ENCODE measurements at places on chromosomes 1 and 21. TPM values are rescaled to one million over a fixed set of nuclear protein-coding genes. Genes with fewer than 3 reads are reported as not detected.

DNA sequence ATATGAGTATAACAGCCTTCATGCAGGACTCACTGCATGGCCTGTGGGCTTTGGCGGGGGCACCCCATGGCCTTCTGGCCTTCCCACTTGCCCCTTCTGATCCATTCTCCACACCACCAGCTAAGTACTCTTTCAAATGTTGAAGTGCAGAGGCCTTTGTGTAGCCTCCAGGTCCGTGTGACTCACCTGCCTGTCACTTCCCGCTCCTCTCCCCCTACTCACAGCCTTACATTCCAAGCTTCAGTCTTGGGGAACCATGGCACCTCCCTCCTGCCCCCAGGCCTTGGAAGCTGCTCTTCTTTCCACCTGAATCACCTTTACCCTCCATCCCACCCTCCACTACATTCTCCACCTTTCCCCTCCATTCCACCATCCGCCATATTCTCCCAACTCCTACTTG lies 69.6 kb downstream of the PGM1 start:
- no peaks in the 10 kb centered on the region for H3K27me3 ChIP-seq
- H3K36me3 ChIP-seq: no peaks in the 10 kb centered on the region
- H3K4me3 ChIP-seq: no peak overlapping the region
- no peak overlapping the region for H3K27ac ChIP-seq

The LY9 gene
- 16.4 TPM for total RNA-seq

- H3K36me3 ChIP-seq: no peaks in the 10 kb centered on the region
- no peaks in the 10 kb centered on the region for H3K4me1 ChIP-seq
- H3K27me3 ChIP-seq: no peaks in the 10 kb centered on the region
- no peak for DNase-seq
- H3K4me3 ChIP-seq: no peak overlapping the region
Measured at GRCh38 chr1:201666102-201666501, 127.2 kb downstream of the NAV1 start.

GRCh38 chr1:200354243-200354642 lies 55.6 kb downstream of the ZNF281 start:
- no peak overlapping the region for H3K27ac ChIP-seq
- H3K27me3 ChIP-seq: no peaks in the 10 kb centered on the region
- no peak overlapping the region for H3K4me3 ChIP-seq
- H3K36me3 ChIP-seq: no peaks in the 10 kb centered on the region

The CA6 gene
- 1.2 TPM for total RNA-seq

DNA sequence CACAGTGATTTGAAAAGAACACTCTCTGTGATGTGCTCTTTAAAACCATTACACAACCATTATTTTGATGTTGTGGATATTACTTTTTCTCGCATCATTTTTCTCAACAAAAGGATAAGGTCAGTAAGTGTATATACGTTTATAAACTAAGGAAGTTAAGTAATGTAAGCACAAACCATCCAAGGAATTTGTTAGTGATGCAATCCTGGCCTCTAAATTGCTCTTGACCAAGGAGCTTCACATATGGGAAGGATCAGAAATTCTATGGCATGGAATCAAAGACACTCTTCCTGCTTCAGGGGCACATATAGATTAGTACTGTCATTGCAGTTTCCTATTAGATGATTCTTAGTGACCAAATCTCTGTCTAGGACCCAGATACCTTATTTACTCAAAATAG lies 3.6 kb upstream of the PPP2R5A start:
- peaks cover 12% of the 10 kb centered on the region for H3K4me1 ChIP-seq
- H3K4me3 ChIP-seq: no peak overlapping the region
- no peak for DNase-seq
- no peaks in the 10 kb centered on the region for H3K36me3 ChIP-seq
- H3K27ac ChIP-seq: no peak overlapping the region
- no peaks in the 10 kb centered on the region for H3K27me3 ChIP-seq

The IL22RA1 gene
- total RNA-seq: not detected

The UQCRHL gene
- total RNA-seq: 2.0 TPM

- peak overlapping the region; percentile 91 for H3K4me3 ChIP-seq
- peak overlapping the region; percentile 89 for H3K27ac ChIP-seq
- H3K4me1 ChIP-seq: peaks cover 33% of the 10 kb centered on the region
- DNase-seq: no peak
- H3K27me3 ChIP-seq: no peaks in the 10 kb centered on the region
Measured at GRCh38 chr1:52366517-52366827, 467 bp upstream of the CC2D1B start.

DNA sequence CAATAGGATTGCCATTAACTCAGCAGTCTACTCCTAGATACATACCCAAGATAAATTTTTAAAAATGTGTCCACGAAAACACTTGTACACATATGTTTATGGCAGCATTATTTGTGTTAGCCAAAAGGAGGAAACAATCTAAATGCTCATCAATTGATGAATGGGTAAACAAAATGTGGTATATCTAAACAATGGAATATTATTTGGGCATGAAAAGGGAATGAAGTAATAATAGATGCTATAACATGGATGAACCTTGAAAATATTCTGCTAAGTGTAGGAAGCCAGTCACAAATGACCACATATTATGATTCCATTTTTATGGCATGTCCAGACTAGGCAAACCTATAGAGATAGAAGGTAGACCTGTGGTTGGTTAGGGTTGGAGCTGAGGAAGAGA lies 34.3 kb downstream of the CFHR5 start:
- H3K36me3 ChIP-seq: no peaks in the 10 kb centered on the region
- no peaks in the 10 kb centered on the region for H3K27me3 ChIP-seq
- H3K4me3 ChIP-seq: no peak overlapping the region
- DNase-seq: no peak
- no peak overlapping the region for H3K27ac ChIP-seq

DNA sequence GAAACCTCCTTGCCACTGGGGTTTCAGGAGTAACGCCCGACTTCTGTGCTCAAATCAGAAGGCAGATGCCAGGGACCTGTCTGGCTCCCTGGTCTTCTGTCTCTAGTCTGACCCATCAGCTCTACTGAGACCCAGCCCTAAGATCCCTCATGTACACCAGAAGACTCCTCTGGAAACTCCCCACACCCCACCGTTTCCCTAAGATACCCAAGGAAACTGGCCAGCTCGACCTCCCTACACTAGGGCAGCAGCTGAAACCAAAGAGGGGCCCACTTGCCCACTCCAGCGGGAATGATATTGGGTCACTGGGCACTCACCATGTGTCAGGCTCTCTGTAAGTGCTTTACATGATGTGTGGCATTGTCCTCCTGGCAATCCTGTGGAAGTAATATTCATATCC lies 469 bp upstream of the S100A16 start:
- no peak overlapping the region for H3K27ac ChIP-seq
- no peaks in the 10 kb centered on the region for H3K36me3 ChIP-seq
- no peak for DNase-seq
- no peaks in the 10 kb centered on the region for H3K27me3 ChIP-seq
- H3K4me3 ChIP-seq: no peak overlapping the region
- no peaks in the 10 kb centered on the region for H3K4me1 ChIP-seq

All from CD8-positive, alpha-beta memory T cell (primary cell).